ENCODE measurements at places on chromosomes 7 and 10.

DNA sequence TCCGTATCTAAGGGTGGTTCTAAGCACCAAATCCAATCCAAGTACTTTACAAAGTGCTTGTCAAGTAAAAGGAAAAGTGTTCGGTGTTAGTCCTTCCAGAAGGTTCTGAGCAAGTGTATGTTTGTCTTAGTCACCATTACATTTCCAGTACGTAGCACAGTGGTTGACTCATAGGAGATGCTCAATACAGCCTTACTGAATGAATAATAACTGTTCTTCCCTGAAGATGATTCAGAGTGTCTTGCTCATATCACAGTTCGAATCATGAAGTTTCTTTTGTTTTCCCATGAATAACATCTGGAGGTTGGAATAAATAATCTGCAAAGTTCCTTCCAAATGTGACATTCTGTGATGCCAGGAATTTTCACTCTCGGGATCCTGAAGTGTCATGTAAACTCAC is 53.4 kb downstream of the WNT2 start:
- no peak for DNase-seq

DNA sequence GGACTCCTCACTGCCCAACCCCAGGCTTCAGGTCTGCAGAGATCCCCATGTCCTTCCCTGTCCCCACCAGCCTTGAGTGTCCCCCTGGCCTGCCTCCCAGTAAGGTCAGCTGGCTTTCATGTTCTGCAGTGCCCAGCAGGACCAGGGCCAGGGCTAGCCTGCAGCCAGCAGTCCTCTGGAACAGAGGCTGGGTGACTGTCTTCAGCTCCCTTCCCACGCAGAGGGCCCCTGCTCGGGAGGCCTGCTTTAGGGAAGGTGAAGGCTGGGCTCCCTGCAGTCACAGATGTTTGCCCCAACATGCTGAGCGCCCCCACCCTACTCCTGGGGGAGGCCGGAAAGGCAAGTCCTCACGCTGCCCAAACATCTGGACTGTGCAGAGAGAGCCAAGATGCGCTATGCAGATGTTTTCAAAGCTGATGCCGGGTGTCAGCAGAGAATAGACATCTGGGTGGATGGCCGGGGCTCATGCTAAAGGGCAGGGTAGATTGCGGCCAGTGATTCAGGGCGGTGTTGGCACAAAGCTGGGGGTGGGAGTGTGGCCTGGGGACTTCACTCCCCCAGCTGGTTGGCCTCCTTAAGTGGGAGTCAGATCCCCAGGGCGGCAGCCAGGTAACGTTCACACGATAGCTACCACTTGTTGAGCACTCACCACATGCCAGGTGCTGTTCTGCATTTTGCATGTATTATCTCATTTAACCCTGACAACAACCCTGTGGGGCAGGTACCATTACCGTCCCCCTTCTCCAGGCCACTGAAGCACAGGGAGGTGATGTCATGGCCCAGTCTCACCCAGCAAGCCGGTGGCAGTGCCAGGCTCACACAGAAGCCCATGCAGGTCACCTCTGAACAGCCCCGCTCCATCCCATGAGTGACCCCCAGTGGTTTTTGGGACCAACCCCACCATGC is 71.2 kb upstream of the COL13A1 start:
- DNase-seq: no peak

DNA sequence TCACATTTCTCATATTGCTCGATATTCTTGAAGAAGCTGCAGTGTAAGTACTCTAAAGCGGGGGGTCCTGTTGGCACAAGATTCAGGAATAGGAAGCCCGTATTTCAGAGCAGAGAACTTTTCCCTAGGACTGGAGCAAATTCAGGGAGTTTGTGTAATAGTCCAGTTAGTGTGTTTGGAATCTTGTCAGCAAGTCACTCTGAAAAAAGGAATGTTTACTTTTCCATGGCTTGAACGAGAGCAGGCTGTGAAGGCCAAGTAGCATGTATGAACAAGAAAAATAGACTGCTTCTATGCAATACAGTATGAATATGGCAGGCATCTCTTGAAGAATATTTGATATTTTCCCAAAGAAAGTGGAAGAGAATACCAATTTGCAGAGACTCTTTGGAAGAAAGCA is 39.8 kb downstream of the CDC123 start:
- no peak for DNase-seq

- no peak for DNase-seq
Measured at GRCh38 chr7:68482800-68483199, 1115.5 kb upstream of the AUTS2 start.

- peak; percentile 50 for DNase-seq
Measured at GRCh38 chr10:86711513-86712316, 43.4 kb downstream of the LDB3 start.

DNA sequence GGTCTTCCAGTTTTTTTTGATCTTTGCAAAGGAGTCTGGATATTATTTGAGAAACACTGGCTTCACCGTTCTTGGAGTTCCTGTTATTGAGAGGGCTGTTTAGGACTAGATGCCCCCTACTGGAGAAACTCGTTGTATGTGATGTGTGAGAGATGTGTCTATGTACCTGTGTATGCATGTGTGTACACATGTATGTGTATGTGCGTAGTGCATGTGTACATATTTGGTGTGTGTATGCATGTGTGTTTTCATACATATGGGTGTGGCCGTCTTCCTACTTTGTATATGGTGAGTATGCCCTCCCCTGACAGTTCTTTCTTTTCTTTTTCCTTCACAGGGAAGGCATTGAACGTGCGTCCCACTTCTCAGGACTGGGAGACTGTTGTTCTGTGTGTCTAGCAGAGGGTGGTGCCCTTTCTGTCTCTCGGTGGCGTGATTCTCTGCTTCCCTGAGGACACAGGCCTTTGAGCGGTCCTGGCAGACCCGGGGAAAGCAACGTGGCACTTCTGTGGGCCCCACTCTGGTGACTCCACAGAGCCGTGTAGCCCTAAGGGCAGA is 3.0 kb upstream of the CALHM3 start:
- no peak for DNase-seq

GRCh38 chr7:76008156-76008687 is 13.8 kb upstream of the TMEM120A start:
- peak; percentile 27 for DNase-seq

DNA sequence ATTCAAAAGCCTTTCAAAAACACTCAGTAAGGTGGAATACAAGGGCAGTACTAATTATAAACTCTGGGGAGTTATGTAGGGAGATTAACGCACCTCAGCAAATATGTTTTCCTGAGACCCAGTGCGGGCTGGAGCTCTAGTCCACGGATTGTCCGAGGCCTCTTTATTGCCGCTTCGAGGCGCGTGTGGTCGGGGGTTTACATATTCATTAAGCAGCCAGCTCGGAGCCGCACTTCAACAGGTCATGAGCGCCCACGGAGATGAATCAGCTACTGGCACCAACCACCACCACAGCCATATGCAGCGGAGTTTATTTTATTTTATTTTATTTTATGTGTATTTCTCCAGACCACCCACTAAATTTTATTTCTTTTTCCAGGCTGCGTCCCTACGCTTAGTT is 195.9 kb upstream of the ADARB2 start:
- DNase-seq: no peak

- no peak for DNase-seq
Measured at GRCh38 chr7:31017032-31017675, 35.0 kb upstream of the ADCYAP1R1 start.

- DNase-seq: no peak
Measured at GRCh38 chr10:33579996-33580395, 245.5 kb upstream of the NRP1 start.
